ENCODE measurements at places on chromosomes 2 and 18.

DNA sequence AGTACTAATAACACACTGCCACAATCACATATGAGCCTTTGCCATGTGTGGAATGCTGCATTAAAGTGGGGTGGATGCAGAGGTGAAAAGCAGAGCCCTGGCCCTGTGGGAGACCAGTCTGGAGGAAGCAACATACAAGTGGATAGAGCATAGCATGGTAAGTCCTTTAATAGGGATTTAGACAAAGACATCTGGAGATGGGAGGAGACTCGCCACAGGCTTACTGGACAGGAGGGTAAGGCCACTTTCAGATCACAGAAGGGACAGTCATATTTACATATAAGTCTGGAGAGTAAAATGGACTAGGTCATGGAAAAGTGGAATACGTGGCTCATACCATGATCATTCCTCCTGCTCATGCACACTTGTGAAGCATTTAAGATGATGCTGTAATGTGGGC is 84.3 kb downstream of the PPP1R1C start:
- DNase-seq = no peak

DNA sequence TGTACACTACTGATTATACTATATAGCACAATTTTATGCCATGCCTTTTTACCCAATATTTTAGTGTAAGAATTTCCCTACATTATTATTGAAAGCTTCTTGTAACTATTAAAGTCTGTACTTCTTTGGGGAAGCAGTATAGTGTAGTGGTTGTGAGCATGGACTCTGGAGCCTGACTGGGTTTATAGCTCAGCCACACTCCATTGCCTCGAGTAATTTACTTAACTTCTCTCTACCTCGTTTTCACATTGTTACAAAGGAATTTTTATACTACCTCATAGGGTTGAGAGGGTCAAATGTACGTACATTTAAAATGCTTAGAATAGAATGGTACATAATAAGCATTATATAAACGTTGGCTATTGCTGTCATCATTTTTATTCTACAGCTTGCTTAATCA is 139.2 kb downstream of the UBR3 start:
- no peak for DNase-seq

- no peak for DNase-seq
These were observed 13.1 kb downstream of the ASPRV1 start for GRCh38 chr2:69948032-69948962.

GRCh38 chr2:8977758-8978157 is 25.7 kb downstream of the MBOAT2 start:
- DNase-seq = no peak

DNA sequence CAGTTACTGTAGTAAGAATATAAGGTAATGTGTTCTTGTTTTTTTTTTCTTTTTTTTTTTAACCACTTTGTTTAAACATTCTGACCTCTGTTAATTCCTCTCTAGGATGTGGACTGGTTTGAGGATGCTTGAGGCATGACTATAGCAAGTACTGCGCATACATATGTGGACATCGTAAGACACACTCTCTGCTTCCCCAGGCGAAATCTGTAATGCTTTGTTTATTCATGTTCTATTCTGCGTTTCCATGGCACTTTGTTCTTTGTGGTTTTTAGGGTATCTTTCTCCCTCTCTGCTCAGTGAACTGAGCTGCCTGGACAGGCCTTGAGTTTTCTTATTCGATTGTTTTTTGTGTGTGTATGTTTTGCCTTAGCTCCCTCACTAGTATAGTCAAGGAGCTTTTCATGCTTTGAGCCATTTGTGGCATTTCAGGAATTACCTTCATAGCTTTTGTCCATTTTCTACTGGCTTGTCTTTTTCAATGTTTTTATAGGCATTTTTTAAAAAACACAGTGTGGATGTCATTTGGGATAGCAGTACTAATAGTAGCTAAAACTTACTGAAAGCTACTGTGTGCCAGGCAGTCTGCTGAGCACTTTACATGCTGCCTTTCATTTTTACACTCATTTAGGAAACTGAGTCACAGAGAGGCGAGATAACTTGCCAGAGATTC is 1.9 kb upstream of the SH3BP4 start:
- no peak for DNase-seq

- no peak for DNase-seq
These were observed 27.3 kb downstream of the INO80C start for GRCh38 chr18:35470435-35470834.

GRCh38 chr2:99096728-99097127 is 44.8 kb upstream of the C2orf15 start:
- DNase-seq = no peak

GRCh38 chr2:172376505-172377125 is 50.8 kb upstream of the ITGA6 start:
- DNase-seq = no peak

DNA sequence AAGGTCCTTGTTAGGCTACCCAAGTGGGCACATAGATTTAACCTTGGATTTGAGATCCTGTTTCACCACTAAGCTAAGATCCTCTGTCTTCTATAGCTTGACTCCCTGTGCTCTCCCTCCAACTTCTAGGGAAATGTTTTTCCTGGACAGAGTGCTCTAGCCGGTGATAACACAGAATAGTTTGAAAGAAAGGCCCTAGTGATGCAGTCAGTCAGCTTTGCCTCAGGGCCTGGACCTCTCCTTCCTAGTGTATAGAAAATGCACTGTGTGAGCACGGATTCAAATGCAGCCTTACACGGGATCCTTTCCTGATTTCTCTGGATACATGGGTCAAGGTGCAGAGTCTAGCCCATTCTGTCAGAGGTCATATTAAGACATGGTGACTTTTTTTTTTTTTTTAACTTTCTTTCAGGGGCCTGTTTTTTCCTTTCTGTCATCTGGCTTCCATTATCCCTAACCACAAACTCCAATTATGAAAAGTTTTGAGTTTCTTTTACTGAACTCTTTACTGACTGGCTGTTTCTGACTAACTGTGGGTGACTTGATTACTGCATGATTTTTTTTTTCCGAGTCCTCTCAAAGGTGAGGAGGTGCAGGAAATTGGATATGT is 122.6 kb downstream of the LRP1B start:
- no peak for DNase-seq

DNA sequence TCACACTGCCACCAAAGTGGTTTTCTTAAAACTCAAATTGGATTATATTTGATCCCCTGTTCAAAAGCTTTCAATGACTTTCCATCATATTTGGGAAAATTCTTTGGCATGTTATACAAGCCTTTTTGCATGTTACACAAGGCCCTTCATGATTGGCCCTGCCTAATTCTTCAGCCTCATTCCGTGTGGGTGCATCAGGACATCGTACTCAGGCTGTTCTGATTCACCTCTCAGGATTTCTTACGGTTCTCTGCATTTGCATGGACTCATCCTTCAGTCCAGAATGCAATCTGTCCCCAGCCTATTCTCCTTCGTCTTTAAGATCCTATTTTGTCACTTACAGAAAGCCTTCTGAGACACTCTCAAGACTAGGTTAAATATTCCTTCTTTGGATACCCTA is 107.8 kb downstream of the LYPD1 start:
- no peak for DNase-seq

GRCh38 chr18:38611036-38611964 is 1045.7 kb upstream of the CELF4 start:
- DNase-seq = peak; percentile 9

DNA sequence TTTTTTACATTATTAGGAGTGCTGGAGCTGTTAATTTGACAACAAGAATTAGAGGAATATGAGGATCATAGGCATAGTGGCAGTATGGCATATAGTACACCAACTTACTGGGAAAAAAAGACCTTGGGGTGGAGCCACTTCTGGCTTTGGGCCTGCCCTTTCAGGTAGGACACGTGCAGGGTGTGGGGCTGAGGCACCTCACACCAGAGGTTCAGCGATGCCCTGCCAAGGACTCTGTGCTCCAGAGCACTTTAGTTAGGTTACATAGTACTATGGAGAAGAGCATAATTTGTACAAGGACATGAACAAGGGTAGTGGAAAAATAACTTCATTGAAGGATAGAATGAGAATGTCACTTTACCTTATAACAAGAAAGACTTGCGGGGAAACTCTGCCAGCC is 77.1 kb upstream of the CD302 start:
- DNase-seq = no peak

DNA sequence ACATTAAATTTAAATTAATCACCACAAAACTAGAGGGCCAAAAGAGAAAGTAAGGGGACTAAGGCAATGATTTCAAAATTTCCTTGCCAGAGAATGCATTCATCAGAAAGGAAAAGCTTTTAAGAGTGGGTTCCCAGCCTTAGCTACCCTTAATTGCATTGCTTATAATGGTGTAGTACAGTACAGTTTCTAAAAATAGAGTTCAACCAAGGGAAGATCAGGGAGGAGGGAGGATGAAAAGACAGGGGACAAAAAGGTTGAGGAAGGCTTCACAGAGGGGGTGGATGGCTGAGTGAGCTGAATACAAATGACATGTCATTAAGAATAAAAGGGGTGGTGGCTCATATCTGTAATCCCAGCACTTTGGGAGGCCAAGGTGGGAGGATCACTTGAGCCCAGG is 119.9 kb downstream of the RBMS1 start:
- no peak for DNase-seq

DNA sequence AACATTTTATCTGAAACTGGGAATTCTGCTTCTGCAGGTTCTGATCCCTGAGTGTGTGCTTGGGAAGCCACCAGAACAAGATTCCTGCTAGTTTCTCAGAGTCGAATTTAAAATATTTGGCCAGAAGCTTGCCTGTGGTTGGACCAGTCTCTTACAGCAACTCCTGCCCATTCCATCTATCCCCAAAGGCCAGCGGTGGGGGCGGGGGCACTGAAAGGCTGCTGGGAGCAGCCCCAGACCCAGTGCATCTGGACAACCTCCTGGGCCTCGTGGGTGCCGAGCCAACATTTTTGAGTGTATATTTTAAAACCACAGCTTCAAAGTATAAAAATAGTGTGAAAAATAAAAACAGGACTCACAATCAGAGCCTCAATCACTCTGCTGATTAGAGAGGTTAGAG is 38.6 kb upstream of the ZFP36L2 start:
- no peak for DNase-seq

DNA sequence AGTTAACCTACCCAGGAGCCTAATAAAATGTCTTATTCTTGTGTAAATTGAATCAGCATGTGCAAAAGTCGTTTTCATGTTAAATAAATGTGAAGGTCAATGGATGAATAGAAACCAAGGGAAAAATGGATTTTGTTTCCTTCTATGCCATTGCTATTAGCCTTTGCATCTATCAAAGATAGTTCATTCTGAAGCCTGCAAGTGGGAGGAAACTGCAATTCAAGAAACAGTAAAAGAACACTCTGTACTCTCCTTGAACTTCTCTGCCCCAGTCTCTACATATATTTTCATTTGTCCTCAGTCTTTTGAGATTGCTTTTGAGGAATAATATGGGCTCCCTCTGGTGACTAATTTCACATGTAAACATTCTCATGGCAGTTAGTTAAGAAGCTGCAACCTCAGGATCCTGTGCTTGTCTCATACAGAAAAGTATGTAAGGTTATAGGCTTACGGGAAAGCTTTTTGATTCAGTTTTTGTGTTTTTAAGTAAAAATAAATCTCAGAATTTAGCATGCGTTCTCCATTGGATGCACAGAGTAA is 1590.0 kb upstream of the LRRTM1 start:
- no peak for DNase-seq

GRCh38 chr2:224869601-224870233 is 153.6 kb upstream of the CCDC195 start:
- no peak for DNase-seq

GRCh38 chr18:21656402-21656801 is 44.3 kb downstream of the SNRPD1 start:
- no peak for DNase-seq

GRCh38 chr18:36066001-36066400 is 1.4 kb downstream of the RPRD1A start:
- DNase-seq = no peak

GRCh38 chr2:3021720-3022119 is 355.9 kb downstream of the EIPR1 start:
- no peak for DNase-seq

DNA sequence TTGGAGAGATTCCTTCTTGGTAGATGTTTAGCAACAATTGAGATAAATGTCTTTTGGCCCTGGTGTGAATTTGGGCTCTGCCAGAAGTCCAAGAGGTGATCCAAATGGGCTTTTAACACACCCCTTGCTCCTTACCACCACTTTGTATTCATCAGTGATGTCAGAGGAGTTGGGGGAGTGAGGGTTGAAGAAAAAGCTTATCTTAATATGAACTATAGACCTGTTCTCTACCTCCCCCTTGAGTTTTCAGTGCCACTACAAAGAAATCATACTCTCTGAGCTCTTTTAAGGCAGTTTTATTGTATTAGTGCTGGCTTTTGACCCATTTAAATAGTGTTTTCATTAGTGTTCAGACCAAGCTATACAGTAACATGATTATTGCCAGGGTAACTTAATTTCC is 229.1 kb downstream of the PHLPP1 start:
- no peak for DNase-seq

GRCh38 chr2:101290711-101291110 is 17.8 kb downstream of the RNF149 start:
- DNase-seq = no peak

- no peak for DNase-seq
These were observed 47.8 kb upstream of the AGAP1 start for GRCh38 chr2:235446082-235446481.

DNA sequence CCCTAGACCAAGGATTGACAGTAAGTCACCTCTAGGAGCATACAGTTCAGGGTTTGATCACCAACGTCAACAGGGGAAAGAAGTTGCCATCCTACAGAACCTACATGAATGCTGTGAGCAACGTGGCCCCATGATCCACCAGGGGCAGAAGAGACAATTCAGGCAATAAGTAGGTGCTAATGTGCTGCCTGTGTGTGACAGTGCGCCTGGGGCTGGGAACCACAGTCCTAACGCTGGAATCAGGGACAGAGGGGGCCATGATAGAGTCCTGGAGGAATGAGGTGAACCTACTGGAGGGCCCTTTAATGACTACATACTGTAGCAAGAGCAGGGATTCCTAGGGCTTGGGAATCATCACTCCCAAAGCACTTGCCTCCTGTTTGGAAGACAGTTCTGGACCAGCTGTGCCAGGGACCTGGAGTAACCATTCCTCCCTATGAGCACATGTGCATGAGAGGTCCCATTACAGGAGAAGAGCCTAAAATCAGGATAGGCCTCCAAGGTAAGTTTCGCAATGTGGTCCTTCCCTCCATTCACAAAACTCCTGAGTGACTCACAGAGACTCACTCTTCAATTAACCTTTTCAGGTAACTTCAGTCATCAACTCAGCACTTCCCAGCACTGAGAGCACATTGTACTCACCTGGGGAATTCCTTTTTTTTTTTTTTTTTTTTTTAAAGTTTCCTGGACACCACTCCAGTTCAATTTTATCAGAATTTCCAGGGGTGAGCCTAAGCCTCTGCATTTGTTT is 214.0 kb downstream of the TMEM163 start:
- no peak for DNase-seq

DNA sequence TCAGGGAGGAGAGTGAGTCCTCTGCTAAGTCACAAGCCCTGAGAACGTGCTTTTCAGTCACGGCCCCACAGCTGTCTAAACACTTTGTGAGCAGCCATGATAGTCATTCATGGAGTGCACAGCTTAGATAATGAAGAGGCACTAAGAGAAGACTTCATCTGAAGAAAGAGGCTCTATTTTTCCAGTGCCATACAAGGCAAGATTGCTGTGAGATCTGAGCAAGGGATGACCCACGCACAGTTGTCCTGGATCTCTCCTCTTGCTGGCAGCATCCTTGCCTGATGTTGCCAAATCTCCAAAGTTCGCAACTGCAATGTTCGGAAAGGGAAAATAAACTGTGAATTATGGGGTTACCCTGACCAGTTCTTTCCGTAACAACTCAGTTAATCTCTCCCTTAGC is 418.7 kb downstream of the MEIS1 start:
- DNase-seq = no peak

Data from GM19239 (cell line).